ENCODE measurements at places on chromosomes 3 and 15.

DNA sequence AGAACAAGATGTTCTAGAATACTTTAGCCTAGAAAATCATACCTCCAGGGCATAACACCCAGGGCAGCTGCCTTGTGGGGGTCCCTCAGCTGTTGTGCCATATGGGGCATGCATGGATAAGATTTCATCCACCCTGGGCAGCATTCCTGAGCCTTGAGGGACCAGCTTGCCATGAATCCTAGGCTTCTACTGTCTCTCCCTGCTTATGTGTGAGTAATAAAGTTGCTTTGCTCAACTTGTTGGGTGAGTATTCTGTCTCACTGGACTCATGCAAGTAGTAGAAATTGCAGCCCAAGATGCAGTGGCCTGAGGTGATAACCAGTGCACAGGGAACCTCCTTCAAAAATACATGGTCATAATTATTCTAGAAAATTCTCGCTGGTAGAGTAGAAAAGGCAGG lies 52.1 kb upstream of the EPHB1 start:
- DNase-seq: no peak

DNA sequence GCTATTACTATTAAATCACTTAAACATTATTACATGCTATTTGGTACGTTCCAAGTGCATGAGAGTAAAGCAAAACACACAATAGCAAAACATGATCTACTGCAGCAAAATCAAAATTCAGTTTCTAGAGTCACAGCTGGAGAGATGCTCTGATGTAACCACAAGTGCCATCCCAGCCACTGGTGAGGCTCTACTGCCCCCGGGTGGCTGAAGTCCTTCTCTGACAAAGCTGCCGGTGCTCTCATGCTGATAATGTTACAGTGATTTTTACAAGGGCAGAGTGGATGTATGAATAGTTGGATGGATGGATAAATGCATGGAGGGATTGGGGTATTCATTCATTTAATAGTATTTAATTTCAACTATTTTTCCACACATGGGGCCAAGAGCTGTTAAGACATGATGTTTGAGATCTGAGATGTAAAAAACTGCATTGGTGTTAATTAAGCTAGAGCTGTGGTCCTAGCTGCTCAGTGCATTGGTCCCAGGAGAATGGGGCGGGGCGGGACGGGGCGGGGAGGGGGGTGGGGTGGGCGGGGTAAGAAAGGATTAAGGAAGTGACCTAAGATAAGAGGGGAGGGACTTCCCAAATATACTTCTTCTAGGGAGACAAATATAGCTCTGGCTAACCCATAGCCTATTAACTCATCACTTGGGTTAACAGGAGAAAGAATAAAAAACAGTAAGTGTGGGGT lies 5.3 kb upstream of the SPESP1 start:
- peak; percentile 63 for DNase-seq

DNA sequence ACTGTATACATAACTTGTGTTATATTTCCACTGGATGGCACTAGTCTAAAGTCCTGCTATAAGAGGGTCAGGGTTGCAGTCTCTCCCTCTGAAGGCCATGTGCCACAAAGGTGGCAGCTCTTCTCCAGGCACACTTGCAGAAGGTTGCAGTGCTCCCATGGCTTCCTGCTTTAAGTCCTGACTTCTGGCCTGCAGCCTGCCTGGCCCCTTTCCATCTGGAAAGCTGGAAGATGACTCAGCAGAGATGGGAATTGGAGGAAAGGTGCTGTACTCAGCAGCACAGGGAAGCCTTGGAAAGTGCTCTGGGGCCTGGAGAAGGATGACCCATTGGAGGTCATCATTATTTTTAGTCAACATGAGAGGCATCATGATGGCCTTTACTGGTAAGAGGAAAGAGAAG lies 40.9 kb upstream of the MRPL3 start:
- DNase-seq: no peak

- DNase-seq: peak; percentile 56
These were observed 28.7 kb downstream of the CMTM7 start for GRCh38 chr3:32420126-32421038.

DNA sequence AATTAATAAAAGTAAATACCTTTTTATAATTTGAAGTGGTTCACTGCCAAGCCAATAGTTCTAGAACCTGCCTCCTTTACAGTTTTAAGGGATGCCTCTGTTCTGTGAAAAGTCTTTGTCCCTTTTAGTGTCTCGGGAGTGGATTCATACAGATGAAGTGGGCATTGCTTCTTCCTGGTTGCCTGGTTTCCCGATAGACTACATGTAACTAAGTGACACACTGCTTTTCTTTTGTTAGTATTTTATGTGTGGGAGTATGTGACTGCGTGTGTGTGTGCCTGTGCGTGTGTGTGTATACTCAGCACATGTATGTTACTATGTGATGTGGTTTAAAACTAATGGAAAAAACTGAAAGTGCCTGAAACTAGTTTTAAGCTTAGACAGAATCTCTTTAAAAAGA lies 21.1 kb downstream of the PSMD6 start:
- no peak for DNase-seq

DNA sequence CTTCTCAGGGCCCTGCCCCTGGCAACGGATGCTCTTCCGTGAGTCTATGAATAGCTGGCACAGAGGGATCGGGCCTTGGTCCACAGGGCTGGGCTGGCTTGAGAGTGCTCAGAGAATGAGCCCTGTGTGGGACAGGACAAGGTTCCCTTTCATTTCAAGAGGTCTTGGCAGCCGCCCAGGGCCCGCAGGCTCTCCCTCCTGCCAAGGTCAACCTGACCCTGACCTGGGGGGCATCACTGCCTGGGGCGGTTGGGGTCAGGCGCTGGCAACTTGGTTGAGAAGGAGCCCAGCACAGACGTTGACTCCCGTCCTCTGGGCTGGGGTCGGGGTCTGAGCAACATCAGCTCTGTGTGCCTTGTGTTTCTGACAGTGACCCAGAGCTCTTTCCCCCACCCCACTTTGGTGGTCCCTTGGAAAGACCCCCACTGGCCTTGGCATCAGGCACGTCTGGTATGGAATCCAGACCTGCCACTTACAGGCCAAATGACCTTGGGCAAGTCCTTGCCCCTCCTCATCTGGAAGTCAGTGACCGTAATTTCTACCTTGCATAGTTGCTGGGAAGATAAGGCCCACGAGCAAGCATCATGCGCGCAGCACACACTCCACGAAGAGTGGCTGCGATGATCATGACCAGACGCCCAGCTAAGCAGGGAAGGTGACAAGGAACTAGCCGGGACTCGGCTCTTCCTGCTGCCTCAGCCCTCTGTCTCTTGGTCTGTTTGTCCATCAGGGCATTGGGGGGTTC lies 36.4 kb downstream of the EPHB3 start:
- DNase-seq: no peak

DNA sequence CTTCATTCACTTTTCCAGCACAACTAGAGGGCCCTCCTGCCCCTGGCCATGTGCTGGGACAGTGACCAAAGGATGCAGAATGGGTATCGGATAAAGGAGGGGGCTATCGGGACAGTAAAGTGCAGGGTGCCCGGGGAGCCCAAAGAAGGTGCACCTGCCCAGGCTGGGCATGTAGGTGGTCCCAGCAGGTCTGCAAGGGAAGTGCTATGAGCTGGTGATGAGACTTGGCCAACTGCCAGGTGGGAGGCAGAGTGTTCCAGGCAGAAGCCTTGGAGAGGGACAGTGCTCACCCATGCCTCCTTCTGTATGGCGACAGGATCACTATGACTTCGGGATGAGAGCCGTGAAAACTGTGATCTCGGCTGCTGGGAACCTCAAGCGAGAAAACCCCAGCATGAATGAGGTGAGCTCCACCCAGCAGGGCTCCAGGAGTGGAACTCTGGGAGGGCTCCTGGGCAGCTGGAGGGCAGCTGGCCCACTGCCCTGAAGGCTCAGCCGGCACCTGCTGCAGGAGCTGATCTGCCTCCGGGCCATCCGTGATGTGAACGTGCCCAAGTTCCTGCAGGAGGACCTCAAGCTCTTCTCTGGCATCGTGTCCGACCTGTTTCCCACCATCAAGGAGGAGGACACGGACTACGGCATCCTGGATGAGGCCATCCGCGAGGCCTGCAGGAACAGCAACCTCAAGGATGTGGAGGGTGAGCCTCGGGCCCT lies 48.4 kb downstream of the DNAH1 start:
- DNase-seq: no peak

DNA sequence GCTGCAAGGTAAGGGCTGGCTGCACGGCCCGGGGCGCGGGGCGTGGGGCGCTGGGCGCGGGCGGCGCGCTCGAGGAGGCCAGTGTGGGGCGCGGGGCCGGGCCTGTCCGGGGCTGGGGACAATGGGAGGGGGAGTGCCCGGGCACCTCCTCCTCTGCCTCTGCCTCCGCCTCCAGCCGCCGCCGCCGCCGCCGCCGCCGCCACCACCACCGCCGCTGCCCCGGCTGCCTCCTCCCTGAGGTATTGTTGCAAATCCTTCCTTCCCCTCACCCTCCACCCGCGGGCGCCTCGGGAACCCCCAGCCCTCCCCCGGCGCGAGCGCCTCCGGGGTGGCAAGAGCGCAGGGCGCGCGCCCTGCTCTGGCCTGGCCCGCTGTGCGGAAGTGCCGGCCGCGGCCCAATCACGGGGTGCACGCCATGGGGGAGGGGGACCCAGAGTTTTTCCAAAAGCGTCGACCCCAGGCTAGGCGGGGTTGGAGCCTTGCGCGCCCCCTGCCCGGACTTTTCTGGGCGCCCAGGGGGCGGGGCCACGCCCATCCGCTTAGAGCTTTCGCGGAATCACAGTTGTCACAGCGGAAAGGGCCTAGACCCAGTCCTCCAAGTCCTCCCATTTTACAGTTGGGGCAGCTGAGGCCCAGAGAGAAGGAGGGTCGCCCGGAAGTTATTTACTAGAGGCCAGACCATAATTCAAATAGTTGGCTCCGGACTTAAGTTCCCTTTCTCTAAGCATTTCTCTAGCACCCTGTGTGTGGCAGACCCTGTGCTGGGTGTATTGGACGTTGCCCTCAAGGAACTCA lies at the start of gene LPP:
LPP (plus strand) TSS at position 144 of the 795 bp plus-strand sequence. CDS start 251,964 bp downstream, outside the sequence.
- peak; percentile 75 for DNase-seq

DNA sequence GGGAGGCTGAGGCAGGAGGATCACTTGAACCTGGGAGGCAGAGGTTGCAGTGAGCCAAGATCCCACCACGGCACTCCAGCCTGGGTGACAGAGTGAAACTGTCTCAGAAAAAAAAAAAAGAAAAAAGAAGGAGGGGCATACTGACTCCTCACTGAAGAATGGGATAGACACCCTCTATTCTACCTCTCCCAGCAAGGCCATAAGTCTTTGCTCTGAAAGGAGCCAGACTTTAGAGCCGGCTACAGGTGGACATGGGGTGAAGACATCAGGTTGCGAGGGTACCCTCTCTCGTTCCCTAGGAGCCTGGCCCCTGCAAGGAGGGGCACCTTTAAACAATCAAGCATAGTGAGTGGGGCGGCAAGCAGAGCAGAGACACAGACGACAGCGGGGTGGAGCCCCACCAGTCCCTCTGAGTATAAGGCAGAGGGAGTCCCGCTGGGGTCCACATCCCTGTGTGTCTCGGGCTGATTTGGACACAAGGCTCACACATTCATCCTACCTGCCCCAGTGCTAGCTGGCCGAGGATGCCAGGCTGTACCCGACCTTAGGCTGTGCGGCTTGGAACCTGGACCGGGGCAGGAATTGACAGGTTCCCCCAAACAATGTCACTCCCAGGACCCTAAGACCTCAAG lies 1.1 kb downstream of the GRAMD2A start:
- DNase-seq: no peak

- no peak for DNase-seq
These were observed 103.7 kb downstream of the MYO5A start for GRCh38 chr15:52424856-52425431.

GRCh38 chr3:72440491-72440890 lies 407.8 kb downstream of the SHQ1 start:
- DNase-seq: no peak

DNA sequence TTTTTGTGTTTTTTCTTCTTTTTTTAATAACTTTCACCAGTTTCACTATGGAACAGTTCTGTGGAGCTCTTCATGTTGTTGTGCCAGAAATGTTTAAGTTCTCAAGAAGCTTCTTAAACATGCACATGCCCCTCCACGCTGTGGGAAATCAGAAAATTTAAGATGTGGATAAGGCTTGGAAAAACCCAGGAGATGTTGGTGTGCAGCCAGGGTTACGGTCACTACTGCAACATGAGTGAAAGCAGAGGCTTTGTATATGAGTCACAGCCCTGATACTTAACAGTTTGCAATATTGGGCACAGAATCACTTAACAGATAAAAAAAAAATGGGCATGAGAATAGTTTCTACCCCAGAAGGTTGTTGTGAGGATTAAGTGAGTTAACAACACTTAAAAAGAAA lies 399.9 kb downstream of the LRTM1 start:
- no peak for DNase-seq

- DNase-seq: no peak
These were observed 33.2 kb downstream of the TUBGCP4 start for GRCh38 chr15:43404130-43404529.

GRCh38 chr3:180223268-180223667 lies 186.5 kb upstream of the PEX5L start:
- no peak for DNase-seq

GRCh38 chr15:62782071-62782841 lies 260.3 kb upstream of the TPM1 start:
- no peak for DNase-seq

- no peak for DNase-seq
These were observed 2.8 kb downstream of the FNDC3B start for GRCh38 chr3:172042136-172042662.

DNA sequence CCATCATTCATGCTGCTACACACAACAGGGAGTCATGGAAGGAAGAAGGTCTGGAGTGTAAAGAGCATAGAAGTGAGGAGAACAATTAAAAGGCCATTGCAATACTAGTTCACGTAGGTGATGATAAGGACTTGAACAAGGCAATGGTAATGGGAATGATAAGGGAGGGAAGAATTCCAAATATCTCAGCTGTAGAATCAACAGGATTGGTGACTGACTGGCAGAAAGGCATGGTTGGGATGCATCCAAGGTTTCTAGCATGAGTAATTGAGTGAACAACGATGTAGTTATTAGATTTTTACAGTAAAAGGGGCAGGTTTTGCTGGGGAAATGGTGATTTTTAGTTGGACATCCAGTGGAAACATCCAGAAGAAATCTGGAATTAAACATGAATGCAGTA lies 2.4 kb upstream of the SEC62 start:
- DNase-seq: no peak

DNA sequence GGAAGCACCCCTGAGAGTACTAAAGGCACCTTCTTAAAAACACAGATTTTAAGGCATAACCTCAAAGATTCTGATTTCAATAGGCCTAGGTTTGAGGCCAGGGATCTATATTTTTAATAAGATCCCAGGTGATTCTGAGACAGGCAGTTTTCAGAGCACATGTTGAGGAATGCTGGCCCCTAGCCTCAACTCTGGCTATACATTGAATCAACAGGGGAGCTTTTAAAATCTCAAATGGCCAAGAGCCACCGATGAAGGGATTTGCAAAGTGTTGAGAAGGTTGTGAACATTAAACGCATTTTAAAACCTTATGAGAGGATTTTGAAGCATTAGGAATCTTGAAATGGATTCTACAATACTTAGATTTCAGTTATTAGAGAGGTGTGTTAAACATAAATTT lies 268.8 kb upstream of the ARHGEF26 start:
- no peak for DNase-seq

GRCh38 chr15:81433462-81433861 lies 59.4 kb upstream of the TMC3 start:
- no peak for DNase-seq

GRCh38 chr3:147816752-147817151 lies 407.6 kb downstream of the ZIC1 start:
- DNase-seq: no peak
